ENCODE measurements at places on chromosomes 4 and X.
A peak's percentile ranks its signal among the peaks of the same experiment; 100 is the strongest.

DNA sequence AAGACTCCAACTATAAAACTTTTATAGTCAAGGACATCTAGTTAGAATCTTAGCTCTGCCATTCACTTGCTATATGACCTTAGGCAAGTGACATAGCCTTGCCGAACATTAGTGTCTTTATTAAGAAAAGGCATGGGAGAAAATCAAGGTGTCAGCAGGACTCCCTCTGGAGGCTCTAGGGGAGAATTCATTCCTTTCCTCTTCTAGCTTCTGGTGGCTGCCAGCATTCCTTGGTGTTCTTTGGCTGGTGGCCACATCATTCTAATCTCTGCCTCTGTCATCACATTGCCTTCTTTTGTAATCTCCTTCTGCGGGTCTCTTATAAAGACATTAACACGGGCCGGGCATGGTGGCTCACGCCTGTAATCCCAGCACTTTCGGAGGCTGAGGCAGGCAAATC lies 99.8 kb downstream of the PPP1R2C start:
- no peak for DNase-seq

DNA sequence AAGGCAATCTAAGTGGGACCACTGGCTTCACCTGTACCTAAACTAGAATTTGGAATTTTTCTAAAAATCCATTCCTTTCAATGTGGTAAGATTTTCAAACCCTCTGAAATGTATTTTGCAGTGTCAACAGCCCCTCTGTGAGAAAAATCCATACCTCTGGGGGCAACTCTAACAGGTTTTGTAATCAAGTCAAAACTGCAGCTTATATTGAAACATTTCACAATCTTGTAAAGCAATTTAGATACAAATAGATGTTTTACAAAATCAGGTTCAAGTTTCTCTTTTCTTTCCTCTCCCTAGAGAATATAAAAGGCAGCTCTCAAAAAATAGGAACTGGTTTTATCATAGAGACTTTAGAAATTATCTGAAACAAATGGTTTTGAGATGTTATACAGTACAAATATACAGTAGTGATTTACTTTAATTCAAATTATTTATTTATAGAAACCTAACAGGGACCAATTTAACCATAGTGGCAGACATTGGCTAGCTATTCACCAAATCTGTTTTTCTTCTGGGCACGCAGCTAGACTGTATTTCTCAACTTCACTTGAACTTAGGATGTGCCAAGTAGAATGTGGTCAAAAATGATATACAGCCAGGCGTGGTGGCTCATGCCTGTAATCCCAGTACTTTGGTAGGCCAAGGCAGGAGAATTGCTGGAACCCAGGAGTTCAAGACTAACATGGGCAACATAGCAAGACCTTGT lies 36.3 kb upstream of the SPINK2 start:
- no peak for DNase-seq

GRCh38 chrX:41655631-41656030 lies 33.1 kb upstream of the GPR34 start:
- DNase-seq: peak; percentile 10

- DNase-seq: no peak
Observed at GRCh38 chr4:130703211-130703935, 1607.4 kb downstream of the C4orf33 start.

- DNase-seq: no peak
Observed at GRCh38 chr4:56112377-56112776, 163.6 kb downstream of the CEP135 start.

- no peak for DNase-seq
Observed at GRCh38 chr4:89379511-89380044, 72.0 kb upstream of the GPRIN3 start.

- no peak for DNase-seq
Observed at GRCh38 chrX:70092247-70092646, 30.0 kb downstream of the OTUD6A start.

- DNase-seq: peak; percentile 72
Observed at GRCh38 chr4:112145790-112146501, 692 bp downstream of the FAM241A start.

DNA sequence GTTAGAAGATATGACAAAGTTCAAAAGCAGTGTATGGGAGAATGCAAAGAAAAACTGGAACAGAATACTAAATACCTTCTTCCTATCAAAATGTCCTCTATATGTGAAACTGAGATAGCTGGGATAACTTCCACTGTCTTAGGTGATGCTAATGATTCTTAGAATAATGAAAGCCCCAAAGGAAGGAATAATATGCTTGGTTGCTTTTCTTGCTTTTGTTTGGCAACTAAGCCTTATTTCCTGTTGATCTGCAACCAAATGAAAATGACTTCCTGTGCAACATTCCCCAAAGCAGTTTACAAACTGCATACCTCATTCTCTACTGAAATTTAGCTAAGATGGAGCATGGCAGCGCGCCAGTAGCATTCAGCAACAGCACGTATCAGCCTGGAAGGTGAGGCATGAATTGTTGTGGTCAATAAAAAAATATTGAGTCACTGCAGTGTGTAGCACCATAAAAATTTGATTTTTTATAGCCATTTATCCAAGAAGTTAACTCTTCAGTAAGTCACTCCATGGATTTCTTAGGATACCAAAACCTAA lies 18.7 kb downstream of the NDNF start:
- peak; percentile 25 for DNase-seq

GRCh38 chr4:108891896-108892590 lies 129.2 kb upstream of the ETNPPL start:
- DNase-seq: no peak

DNA sequence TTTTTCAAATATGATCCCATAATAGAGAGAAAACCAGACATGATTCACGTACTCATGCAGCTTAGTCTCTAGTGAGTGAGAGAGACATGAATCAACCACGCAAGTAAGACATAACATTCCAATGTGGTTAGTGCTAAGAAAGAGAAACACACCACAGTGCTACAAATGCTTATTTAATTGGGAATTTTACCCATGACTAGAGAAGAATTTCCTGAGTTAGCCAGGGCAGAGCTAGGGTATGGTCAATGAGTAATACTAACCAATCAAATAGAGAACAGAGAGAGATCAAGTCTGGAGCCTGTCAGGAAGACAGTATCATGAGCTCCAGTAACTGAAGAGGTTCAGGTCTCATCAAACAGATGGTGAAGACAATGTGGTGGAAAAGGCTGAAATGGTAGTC lies 495.2 kb downstream of the PDGFC start:
- peak; percentile 77 for DNase-seq

- DNase-seq: no peak
Observed at GRCh38 chr4:40233227-40233626, 36.4 kb downstream of the RHOH start.

- peak; percentile 82 for DNase-seq
Observed at GRCh38 chr4:6892190-6892908, 17.3 kb upstream of the TBC1D14 start.

All from AG20443 (cell line).